ENCODE measurements at places on chromosomes 1 and 21.

DNA sequence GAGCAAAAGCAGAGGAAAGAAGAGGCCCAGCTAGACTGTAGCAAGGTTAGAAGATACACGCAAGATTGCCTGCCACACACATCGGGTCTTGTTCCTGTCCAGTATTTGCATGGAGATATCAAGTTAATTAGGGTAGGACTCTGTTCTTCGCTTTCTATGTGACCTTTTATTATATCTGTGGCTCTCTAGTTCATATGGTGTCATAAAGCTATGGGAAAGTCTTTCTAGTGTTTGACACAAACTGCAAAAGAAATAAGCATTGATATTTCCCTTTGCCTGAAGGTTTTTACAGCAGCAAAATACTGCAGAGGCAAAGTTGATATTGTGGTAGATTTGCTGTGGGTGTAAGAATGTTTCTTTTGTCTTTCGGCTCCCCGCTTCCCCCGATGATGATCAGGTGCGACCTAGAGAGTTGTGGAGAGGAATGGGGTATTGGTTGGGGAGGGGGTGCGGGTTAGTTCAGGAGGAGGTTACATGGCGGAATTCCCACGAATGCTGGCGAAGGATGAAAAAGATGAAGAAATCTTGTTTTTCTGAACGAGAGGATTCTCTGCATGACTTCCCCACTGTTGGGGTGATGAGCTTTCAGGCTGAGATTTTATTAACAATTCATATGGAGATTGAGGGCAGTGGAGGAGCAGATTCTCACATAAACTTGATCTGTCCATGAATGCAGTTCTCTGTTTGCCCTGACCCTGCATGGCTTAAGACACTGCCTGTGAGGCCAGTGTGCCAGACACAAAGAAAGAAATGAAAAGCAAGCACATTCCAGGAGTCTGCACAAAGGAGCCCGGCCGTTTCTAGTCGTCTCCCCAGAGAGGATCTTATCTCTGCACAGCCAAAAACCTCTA, 550.2 kb downstream of the USP25 start:
- DNase-seq: no peak

DNA sequence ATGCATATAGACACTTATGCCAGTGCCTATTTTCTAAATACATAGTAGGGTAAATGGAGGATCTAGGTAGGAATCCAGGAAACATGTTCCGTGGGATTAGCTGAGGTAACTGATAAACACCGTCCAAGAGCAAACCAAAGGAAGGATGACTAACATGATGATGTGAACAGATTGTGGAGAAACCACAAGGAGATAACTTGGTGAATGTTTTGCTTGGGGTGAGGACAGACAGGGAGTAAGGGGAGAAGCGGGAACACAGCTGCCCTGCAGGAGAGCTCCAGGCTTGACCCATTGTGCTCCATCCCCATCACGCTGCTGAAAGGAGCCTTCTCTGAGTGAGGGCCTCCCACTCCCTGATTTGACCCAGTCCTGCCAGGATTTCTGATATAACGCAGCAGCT, 87.0 kb upstream of the ZC3H11B start:
- DNase-seq: no peak

GRCh38 chr1:172003766-172004530, 162.7 kb downstream of the DNM3 start:
- no peak for DNase-seq

- DNase-seq: no peak
Observed at GRCh38 chr1:42963378-42964043, 4.8 kb upstream of the SLC2A1 start.

GRCh38 chr1:185567440-185567839, 166.8 kb upstream of the HMCN1 start:
- DNase-seq: no peak

GRCh38 chr1:176717066-176717750, 254.2 kb downstream of the PAPPA2 start:
- no peak for DNase-seq

DNA sequence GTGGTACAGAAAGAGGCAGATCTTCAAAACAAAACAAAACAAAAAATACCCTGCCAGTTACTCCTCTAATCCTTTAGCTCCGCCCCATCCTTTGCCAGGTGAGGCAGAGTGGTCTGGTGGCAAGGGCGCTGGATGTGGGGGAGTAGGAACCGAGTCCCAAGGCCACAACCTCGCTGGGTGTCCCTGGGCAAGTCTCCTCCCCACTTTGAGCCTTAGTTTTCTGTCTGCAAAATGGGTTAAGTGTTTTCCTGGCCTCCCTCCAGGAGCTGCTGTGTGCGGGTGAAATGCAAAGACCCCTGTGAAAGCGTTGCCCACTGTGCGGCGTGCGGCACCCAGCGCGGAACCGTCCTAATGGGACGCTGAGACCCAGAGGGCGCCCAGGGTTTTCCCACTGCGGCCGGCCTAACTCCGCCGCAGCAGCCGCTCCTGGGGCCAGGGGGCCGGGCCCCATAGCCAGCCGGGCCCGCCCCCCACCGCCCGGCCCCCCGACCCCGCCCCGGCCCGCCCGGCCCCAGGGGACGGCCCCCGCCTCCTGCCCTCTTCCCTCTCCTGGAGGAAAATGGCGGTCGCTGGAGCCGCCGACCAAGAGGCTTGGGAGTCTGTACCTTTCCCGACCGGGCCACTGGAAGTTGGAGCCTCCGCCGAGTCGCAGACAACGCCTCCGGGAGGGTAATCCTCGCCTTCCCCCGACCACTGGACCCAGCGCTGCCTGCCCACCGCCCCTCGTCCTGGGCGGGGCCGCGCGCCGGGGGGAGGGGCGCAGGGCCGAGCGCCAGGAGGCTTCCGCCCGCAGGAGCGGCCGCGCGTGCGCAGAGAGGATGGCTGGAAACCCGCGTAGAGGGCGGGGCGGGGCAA, at the start of the genes ERMAP and SVBP:
Gene ERMAP, plus strand, starts transcription at position 538 of the 855 bp plus-strand sequence. CDS start 13,327 bp downstream, outside the sequence.
Gene SVBP, minus strand, starts transcription at position 813 of the 855 bp plus-strand sequence. CDS start 853 bp downstream, outside the sequence.
- DNase-seq: peak; percentile 93

DNA sequence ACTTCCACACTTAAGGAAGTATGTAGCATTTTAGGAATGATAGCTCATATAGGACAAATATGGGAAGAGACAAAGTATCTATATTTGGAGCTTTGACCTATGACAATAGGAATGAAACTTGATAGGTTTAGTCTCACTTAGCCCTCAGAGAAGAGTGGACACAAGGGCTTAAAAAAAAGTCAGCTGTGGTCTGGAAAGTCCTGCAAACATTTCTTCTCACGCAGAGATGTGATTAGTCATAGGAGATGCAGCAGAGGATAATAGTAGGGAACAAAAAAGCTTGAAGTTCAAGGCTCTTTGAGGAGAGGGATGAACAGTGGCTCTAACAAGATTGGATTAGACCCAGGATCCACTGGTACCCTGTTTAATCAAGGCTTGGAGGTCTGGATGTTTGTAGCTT, 14.8 kb upstream of the RNF220 start:
- DNase-seq: no peak

- DNase-seq: no peak
Observed at GRCh38 chr1:30249446-30250337, 473.7 kb downstream of the MATN1 start.

- DNase-seq: no peak
Observed at GRCh38 chr1:167748906-167749305, 27.1 kb downstream of the MPZL1 start.

DNA sequence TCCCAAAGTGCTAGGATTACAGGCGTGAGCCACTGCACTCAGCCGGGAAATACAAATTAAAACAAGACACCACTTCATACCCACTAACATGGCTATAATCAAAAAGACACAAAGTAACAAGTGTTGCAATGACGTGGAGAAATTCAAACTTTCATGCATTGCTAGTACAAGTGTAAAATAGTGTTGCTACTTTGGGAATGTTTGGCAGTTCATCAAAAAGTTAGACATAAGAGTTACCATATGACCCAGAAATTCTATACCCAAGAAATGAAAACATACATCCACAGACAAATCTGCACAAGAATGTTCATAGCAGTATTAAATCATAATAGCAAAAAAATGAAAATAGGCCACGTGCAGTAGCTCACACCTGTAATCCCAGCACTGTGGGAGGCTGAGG, 16.4 kb downstream of the FOXJ3 start:
- no peak for DNase-seq

DNA sequence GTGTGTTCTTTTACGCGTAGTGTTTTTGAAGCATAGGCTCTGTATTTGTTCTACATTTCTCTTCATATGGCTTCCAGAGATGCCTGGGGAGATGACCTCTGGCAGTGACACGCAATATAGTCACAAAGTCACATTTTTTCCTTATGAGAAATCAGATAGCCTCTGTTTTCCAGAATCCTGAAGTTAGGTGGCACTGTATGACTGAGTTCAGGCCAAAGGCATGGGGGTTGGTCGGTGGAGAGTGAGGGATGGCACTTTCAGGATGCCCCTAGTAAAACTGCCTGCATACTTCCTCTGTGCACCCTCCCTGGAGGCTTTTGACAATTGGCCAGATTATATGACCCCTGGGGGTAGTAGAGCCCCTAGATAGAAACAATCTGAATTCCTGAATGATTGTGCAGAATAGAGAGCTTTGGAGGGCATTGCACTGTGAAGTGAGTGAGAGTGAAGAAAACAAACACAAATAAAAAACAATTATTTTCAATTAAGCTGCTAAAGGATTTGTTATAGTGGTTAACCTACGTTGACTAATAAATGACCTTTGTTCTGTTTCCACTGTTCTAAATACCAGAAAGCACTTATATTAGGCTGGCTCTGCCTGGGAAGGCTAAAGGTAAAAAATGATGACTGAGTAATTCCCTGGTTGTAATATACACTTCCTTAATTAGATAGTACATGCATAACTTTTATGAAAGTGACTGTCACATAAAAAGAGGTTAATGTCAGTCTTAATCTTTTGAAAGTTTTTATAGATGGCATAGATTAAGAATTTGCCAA, 1660.8 kb downstream of the PLA2G4A start:
- no peak for DNase-seq

DNA sequence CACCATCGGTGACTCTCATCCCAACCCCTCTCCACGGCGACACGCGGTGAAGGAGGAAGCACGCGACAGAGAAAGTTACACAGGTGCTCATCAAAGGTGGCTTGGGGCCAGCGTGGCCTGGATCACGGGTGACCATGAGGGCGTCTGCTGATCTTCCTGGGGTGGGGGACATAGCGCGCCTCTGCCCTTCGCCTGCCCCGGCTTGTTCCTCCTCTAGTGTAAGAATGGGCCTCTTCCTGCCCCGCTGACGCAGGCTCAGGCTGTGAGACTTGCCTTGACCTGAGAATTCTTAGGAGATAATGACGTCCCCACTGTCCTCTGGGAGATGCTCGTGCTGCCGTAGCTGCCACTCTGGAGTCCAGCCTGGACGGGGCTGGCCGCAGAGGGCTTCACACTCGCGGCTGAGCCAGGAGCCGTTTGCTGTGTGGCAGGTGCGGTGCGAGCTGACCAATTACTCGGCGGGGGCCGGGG, 39.0 kb upstream of the TMEM52 start:
- DNase-seq: no peak

- DNase-seq: no peak
Observed at GRCh38 chr21:24424776-24425175, 1182.5 kb downstream of the MRPL39 start.

DNA sequence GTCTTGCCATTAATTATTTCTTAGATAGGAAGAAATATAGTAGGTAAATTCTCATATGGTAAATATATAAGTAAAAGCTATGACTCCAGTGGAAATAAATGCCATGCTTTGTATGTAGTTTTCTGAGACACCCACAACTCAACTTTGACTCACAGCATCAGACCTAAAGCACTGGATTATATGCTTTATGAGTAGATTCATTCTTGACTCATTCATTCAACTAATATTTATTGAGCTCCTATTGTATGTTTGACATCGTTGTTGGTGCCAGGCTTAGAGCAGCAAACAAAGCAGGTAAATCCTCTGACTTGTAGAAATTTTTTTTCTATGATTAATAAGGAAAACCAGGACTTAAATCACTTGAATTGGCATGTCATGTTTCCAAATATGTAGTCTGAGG, 211.4 kb downstream of the PTPRC start:
- DNase-seq: no peak

- no peak for DNase-seq
Observed at GRCh38 chr1:20678599-20678998, 17.4 kb upstream of the DDOST start.

GRCh38 chr21:26389971-26390641, 183.0 kb downstream of the CYYR1 start:
- DNase-seq: no peak

- no peak for DNase-seq
Observed at GRCh38 chr1:15328351-15329103, 81.2 kb upstream of the EFHD2 start.

DNA sequence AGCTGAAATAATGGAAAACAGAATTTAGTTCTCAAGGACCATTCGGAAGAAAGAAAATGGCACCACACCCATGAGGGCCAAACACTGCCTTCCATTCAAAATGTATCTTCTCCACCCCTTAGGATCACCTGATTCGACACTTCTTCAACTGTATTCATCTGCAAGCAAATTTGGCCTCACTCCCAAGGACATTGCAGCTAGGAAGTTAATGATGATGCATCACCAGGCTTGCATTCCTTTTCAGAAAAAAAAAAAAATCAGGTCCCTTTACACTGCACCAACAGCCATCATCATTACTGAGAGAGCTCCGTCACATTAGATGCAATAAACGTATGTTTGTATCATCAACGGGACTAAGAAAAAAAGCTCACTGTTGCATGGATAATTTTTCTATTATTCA, 368.3 kb downstream of the PCP4 start:
- no peak for DNase-seq

DNA sequence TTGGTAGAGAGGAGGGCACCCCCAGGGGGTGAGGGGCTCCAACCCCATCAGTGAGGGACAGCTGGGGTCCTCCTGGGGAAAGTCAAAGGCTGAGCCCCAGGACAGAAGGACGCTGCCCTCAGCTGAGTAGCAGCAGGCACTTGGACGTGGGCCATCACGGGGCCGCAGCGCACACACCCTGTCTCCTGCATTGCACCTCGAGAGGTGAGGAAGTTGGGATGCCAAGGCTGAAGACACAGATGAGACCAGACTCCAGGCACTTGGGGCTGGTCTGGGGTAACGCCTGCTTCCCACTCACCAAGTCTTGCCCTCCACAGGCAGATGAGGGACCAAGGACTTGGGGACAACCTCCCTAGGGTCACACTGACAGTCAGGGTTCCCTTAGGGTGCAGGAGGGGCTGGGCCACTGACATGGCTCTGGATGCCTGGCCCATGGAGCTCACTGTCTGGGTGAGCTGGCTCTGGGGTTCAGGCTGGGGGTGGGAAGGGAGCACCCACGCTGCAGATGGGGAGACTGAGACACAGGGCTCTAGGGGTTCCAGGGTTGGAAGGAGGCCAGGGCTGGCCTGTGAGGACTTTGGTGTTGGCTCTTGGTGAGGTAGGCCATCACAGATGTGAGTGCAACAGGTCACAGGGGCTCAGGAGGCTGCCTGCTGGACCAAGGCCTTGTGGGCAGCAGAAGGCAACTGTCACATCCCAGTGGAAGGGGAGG, 16.6 kb upstream of the ZNF678 start:
- DNase-seq: no peak

DNA sequence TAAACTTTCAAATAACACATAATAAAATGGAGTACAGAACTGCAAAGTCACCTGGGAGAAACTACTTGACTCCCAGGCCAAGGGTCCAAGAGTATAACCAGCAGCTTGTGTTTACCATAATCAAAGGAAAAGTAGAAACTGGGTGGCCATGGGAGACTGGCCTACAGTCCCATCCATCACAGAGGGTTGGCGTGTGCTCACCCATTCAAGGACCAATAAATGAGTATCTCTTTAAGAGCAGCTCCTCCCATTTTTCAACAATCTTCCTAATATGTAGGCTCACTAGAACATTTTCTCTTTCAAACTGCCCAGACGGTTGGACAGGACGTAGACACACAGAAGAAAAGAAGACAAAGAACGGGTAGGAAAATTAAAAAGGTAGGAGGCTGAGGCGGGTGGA, at the start of gene FMO3:
Gene FMO3, plus strand, starts transcription at position 302 of the 400 bp plus-strand sequence. CDS start 1,754 bp downstream, outside the sequence.
- DNase-seq: no peak

Measured in CD4-positive, alpha-beta T cell treated with Interleukin-15 for 4 hours (primary cell).